ENCODE measurements at places on chromosomes 5 and 9. TPM values are rescaled to one million over a fixed set of nuclear protein-coding genes. Genes with fewer than 3 reads are reported as not detected.

DNA sequence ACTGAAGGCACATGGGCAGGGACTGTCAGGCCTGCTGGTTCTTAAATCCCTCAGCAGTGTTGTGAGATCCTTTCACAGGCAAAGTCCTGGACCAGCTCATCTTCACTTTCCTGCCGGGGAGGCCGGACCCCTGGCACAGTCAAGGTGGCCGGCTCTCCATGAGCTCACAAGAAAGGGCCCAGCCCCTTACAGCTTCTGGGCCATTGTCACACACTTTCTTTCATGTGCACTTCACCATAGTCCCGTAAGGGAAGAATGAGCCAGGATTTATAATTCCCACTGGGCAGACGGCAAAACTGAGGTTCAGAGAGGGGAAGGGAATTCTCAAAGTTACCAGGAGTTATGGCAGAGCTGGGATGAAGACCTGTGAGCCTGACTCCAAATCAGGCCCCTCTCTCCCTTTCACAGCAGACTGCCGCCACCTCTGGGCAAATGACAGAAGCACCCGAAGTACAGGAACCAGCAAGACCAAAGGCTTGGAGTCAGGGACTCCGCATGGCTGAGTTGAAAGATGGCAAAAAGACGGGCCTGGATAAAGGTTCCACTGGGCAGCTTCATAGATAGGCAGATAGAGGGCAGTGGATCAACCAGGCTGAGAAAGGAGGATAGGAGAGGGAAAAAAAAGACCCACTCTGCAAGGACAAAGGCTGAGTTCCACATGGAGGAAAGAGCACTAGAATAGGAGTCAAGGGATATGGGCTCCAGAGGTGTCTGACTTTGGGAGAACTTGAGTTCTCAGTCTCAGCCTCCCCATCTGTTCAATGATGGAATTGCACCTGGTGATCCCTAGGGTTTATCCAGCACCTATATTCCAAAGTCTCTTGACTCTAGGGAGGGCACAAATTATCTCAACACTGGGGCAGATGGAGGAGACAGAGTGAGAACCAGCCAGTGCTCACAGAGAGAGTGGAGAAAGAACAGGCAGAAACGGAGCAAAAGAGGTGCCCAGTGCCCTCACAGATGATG, 128.7 kb downstream of the PAX5 start:
- DNase-seq = no peak

The GPR150 gene
- 0.07 TPM for polyA plus RNA-seq

GRCh38 chr5:135188233-135188914, 154.3 kb upstream of the PITX1 start:
- DNase-seq = no peak

DNA sequence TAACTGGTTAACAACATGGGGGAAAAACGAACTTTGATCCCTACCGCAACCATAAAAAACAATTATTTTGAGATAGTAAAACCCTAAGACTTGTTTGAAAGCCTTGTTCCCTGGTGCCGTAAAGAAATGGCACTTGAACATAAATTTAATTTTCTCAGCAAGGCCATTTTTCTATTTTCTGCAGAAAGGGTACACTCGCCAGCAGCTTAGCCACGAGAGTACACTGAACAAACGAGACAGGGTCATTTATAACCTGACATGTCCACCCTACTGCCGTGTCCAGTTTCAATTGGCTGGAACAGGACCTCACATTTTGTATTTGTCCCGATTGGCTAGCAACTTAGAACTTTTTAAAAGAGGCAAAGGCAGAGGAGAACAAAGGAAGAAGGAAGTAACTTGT, 26.8 kb downstream of the FBXW11 start:
- no peak for DNase-seq

DNA sequence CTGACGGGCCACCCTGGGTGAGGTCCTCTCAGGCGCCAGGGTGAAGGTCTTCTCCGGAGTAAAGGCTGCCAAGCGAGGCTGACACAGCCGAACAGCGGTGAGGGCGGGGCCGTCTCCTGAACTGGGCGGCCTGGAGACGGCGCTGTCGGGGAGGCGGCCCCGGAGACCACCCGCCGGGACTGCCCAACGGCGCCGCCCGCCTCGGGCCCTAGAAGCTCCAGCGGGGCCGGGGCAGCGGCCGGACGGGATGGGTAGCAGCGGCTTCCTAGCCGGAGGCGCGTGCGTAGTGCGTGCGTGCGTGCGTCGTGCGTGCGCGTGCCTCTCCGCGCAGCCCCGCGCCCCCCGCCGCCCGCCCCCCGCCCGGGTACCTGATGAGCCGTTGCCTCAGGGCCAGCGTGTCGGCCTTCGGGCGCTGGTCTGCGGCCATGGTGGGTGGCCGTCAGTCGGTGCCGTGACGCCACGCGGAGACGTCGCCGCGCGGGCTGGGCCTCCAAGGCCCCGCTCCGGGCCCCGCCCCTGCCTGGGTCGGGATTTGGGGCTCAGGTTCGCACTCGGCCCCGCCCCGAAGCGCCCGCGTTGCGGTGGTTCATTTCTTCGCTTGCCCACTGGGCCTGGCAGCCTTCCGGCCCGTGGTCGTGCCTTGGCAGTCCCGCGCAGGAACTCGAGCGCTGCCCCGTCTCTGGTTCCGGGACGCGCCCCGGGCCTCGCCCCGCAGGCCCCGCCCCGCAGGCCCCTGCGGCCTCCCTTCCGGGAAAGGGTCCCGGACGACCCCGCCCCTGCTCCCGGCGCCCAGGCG, at the start of gene PHYKPL:
Gene PHYKPL (minus strand): TSS at position 679 of the 796 bp plus-strand sequence. CDS start 252 bp downstream, at position 427.
- DNase-seq = peak; percentile 60

The MAML1 gene
- polyA plus RNA-seq = 43.7 TPM

DNA sequence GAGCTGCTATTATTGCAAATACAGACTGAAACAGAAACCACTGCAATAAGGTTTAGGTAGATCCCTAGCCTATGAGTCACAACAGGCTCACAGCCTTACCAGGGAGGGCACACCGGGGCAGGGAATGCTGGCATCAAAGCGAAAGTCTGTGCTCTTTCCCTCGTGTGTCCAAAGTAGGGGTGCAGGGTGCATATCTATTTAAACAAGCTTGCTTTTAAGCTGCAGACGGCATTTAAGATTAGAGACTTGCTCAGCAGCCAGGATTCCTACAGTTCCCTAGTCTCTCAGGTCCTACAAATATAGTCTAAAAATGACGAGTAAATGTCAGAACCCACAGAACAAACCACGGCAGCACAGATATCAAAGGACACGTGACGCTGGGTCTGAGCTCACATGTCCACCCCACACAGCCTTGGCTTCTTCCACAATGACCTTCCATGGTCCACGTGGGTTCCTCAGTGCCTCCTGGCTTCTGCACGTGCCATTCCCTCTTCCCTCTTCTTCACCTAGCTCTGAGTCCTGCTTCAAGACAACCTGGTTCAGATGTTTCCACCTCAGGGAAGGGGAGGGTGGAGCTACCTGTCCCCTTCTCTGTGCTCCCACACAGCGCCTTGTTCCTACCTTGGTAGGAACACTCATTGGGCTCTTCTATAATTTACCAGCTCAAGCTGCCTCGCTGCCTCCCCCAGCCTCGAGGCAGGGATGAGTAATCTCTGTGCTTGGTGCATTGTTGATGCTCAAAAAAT, 193.2 kb downstream of the MAPKAP1 start:
- DNase-seq = no peak

DNA sequence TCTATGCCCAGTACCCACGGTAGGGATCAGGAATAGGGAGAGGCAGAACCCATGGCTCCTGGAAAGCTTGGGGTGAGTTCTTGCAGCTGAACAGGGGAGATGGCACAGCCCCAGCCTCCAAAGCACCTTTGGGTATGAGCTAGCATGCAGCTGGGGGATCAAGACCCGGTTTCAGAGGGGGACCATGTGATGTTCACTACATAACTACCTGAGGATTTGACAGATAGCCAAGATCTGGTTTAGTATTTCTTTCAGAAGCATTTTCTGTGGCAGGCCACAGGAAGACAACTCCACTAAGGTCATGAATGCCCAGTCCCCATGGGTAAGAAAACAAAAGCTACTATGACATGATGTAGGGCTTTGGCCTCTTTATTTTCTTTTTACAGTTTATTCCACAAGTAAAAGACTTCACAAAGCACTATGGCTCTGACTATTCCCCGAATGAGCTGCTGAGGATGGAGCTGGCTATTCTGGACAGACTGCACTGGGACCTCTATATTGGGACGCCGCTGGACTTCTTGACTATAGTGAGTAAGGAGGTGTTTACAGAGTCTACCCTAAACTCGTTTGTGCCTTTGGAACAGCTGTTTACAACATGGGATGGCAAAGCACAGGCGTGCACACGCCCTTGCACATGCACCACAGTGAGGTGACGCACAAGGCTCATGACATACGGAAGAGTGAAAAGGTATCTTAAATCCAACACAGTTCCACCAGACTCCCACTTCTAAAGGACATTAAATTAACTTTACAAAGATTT, 3.4 kb downstream of the CCNI2 start:
- no peak for DNase-seq

DNA sequence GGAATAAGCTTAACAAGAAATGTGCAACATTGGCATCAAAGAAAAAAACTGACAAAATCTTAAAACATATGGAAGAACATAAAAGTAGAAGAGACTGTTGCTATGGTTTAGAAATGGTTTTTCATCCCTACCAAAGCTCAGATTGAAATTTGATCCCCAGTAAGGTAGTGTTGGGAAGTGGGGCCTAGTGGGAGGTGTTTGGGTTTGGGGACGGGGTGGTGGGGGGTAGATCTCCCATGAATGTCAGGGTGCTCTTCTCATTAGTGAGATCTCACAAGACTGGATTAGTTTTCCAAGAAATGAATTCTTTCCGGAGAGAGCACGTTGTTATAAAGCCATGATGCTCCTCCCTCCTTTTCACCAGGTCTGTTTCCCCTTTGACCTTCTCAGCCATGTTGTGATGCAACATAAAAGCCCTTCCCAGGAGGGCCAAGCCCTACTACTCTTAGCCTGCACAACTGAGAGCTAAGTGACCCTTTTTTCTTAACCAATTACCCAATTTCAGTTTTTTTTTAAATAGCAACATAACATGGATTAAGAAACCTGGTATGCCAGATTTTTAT, 10.6 kb downstream of the TMEM167A start:
- DNase-seq = no peak

The FOXI1 gene
- polyA plus RNA-seq = 4.8 TPM

The ANGPTL2 gene
- 8.1 TPM for polyA plus RNA-seq

The NTRK2 gene
- 105 TPM for polyA plus RNA-seq

- no peak for DNase-seq
Measured at GRCh38 chr9:75715360-75715759, 175.1 kb upstream of the PCSK5 start.
